ENCODE measurements at places on chromosomes 5 and 9.

DNA sequence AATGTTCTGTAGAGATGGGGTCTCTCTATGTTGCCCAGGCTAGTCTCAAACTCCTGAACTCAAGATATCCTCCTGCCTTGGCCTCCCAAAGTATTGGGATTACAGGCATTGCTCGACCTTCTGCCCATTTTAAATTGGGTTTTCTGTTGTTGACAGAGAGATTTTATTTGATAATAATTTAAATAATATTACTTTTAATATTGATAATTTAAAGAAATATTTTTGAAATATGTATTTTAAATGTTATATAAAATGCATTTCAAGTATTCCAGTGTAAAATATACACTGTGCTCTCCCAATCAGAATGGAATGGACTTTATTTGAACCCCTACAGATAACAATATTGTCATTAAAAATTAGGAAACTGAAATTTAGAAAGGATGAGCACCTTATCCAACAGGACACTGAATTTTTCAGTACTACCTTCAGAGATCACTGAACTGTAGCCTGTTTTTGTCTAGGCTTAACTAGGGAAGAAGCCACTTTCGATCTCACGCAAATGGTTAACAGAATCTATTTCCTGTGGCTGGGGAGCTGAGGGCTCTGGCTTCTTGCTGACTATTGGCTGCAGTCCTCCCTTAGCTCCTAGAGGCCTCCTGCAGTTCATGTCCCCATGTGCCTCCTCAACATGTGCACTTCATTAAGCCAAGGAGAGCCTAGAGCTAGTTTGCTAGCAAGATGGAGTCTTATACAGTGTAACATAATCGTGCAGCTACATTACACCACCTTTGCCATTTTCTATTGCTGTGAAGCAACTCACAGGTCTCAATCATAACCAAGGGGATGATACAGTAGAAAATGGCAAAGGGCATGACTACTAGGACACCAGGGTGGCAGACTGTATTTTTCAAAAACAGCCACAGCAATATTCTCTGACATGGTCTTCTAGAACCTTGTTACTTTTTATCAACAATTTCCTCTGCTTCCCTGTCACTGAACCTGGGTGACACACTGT, 150.0 kb downstream of the CDC42SE2 start:
- peak; percentile 50 for DNase-seq

GRCh38 chr5:5695266-5695665, 272.8 kb downstream of the ICE1 start:
- DNase-seq: no peak

- no peak for DNase-seq
Observed at GRCh38 chr5:84227236-84227635, 157.4 kb downstream of the EDIL3 start.

- DNase-seq: no peak
Observed at GRCh38 chr9:81191222-81191621, 498.1 kb downstream of the TLE1 start.

DNA sequence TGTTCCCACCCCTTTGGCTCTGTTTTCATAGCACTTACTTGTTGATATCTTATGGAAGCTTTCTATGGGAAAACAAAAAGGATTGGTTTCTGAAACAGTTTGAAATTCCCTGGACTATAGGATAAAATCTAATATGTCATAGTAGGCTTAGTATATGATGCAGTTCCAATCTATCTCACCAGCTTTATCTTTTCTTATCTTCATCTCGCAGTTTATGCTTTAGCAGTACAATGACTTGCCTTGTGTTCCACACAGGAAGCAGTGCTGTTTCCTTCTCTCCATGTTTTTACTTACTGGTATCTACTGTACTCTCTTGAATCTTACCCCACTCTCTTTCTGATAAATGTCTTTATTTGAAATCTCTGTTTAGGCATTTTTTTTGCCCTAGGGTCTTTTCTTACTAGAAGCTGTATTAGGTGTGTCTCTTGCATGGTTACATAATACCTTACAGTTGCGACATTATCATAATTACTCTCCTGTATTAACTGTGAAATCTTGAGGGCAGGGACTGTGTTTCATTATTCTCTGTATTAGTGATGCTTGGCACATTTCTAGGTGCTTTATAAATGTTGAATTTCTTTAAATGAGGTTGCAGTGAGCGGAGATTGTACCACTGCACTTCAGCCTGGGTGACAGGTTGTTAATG, 76.3 kb downstream of the FOCAD start:
- DNase-seq: no peak

- DNase-seq: no peak
Observed at GRCh38 chr5:53048248-53048647, 59.1 kb downstream of the ITGA2 start.

- no peak for DNase-seq
Observed at GRCh38 chr9:111630182-111630963, 761 bp upstream of the DNAJC25 start.

DNA sequence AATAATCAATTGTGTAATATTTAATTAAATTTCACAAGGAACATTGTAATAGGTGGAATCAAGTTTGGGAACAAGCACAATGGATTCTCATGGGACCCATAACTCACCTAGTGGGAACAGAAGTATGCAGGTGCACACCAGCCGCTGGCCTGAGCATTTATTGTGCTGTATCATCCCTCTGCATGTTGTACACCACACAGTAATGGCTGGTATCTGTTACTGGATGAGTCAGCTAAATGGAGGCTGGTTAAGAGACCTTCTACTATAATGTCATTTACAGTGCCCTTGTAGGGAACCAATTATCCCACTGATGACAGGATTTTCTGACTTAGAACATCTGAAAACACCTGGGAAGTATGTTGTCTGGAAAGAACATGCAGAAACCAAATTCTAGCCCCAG, 3.2 kb upstream of the MAP3K1 start:
- no peak for DNase-seq

DNA sequence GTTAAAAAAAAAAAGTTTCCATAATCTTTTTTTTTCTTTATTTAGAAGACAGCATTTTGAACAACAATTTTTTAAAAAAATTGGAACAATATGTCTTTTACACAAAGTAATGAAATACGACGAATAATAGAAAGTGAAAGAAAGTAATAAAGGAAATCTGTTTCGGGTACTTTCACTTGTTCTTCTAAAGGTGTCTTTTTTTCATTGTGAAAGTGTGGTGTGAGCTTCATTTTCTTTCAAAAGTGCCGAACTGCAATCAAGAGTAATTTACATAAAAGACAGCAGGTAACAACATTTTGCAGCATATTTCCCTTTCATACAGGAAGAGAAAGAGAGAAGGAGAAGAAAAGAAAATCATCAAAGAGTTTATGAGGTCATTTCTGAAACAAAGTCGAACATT, 159.7 kb upstream of the CDH12 start:
- peak; percentile 30 for DNase-seq

- no peak for DNase-seq
Observed at GRCh38 chr9:69034071-69034470, 1.5 kb upstream of the FXN start.

- no peak for DNase-seq
Observed at GRCh38 chr9:127207734-127208410, 56.7 kb upstream of the GARNL3 start.

DNA sequence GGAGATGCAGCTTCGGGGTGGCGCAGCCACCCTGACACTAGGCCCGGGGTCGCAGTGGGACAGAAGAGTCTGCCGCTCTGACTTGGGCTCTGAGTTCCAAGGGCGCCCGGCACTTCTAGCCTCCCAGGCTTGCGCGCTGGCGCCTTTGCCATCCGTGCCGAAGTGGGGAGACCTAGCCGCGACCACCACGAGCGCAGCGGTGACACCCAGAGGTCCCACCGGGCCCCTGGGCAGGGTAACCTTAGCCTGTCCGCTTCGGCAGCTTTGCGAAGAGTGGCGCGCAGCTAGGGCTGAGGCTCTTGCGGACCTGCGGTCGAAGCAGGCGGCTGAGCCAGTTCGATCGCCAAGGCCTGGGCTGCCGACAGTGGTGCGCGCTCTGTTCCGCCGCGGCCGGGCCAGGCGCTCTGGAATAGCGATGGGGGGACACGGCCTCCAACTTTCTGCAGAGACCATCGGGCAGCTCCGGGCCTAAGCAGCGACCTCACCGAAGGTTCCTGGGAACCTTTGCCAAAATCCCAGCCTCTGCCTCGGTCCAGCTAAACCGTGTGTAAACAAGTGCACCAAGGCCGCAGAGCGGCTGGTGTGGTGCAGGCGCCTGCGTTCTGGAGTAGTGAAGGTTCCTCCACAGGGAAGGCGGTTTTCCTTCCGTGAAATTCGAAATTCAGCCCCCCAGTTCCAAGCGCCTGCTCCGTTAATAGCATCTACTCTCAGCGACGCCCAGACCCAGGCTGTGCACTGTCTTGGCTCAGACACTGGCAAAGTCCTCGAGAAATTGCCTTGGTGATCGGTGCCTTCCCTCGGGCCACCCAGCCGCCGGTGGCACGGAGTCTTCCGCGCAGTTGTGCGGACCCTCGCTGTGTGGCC, 7.4 kb downstream of the TLX3 start:
- no peak for DNase-seq

GRCh38 chr9:114779352-114779845, 26.4 kb downstream of the TNFSF15 start:
- no peak for DNase-seq

- DNase-seq: peak; percentile 61
Observed at GRCh38 chr5:109533751-109534272, 124.0 kb upstream of the PJA2 start.

DNA sequence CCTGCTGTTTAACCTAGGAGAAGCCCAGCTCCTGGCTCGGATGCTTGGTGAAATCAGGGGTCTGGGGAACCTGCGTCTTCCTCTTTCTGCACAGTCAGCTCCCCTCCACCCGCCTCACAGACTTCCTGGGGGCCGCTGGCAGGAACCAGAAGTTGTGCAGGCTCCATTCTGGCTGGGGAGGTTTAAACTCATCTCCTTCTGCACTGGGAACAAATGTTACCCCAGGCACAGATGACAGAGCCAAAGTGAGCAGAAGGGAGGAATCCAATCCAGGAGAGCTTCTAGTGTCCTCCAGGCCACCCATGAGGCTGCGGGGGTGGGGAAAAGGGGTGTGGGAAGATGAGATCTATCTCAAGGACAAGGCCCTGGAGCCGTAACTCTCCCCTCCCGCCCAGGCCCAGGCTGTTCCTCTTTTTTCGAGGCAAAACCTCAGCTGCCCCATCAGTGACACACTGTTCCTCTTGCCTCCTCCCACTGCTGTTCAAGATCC, 31.2 kb downstream of the KCNMB1 start:
- peak; percentile 89 for DNase-seq
